Activated T-helper 9 cell treated with anti-CD3 and anti-CD28 coated beads, Interleukin-2, amount 50 U/mL, for 16 hours (primary cell): ENCODE measurements at places on chromosomes 12 and 14.

- no peak for DNase-seq
Measured at GRCh38 chr12:124437617-124438436, 129.6 kb downstream of the NCOR2 start.

DNA sequence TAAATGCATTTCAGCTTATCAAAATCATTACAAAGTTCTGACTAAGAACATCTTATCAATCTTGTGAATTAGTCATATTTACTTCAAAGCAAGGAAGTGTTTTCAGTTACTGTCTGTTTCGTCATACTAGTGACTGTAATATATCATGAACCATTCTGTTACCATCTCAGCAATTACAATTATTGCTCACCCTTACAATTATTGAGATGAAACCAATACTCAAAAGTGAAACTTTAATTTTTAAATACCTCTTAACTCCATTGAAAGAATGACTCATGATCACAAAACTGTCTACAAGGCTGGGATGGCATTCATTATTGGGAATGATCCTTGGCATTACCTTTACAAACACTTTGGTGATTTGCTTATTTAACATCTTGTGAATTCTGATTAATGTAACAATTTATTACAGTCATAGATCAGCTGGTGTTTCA is 90.3 kb downstream of the RPS6KA5 start:
- no peak for DNase-seq

DNA sequence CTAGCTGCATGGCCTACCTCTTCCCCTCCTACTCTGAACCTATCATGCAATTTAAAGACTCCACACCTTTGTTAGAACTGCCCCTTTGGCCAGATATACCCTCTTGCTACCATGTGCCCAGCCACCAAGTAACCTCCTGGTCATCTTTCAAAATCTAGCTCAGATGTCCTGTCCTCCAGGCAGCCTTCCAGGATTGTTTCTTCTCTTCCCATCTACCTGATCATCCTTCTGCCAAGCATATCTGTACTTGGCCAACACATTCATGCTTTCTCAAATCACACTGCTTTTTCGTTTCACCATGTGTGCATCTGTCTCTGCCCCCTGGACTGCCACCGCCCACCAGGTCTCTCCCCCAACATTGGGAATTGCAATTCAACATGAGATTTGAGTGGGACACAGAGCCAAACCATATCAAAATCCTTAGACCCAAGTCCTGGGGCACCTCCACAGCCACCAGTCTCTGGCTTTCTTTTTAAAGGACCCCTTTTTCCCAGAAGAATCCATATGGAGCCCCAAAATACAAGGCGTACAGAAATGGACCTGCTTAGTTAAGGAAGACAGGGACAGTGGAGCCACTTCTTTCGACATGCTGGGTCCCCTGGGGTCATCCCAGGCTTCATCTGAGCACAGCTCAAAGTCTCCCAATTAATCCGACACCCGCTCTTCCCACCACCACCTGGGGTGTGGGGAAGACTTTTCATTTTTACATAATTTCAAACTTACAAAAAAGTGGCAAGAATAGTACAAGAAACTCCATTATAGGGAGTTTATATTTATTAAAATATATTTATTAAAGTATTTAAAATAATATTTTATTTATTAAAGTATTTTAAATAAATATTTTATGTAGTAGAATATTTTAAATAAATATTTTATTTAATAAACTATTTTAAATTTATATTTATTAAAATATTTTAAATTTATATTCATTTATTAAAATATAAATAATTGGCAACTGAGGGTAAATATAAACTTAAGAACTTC is 7.9 kb upstream of the CMKLR1 start:
- no peak for DNase-seq

DNA sequence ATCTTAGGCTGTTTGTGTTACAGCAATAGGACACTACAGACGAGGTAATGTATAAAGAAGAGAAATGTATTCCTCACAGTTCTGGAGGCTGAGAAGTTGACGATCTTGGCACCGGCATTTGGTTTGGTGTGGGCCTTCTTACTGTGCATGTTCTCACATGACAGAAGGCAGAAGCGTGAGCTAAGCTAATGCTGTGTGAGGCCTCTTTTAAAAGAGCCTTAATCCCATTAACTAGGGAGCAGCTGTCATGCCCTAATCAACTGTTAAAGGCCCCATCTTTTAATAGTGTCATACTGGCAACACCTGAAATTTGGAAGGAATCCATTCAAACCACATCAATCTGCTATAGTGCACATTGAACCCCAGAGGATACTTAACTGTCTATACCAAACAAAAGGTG is 992.9 kb downstream of the GALC start:
- DNase-seq = no peak

- no peak for DNase-seq
Measured at GRCh38 chr12:99146185-99146584, 501.1 kb downstream of the APAF1 start.

DNA sequence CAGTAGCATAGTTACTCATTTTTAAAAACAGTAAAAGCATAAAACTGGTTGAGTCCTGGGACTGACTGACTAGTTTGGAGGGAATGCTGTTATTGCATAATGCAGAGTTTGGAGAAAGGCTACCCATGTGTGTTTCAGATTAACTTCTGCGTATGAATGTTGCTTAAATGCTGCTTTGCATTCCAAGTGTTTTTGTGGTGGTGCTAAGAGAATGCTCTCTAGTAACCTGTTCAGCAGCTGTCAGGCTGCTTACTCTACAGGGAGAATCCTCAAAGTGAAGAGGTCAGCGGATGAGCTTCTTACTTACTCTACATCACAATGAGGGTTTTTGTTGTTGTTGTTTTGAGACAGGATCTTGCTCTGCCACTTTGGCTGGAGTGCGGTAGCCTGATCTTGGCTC is 4.3 kb downstream of the DLST start:
- DNase-seq = no peak

GRCh38 chr14:50750323-50750722 is 80.6 kb downstream of the NIN start:
- no peak for DNase-seq

- DNase-seq = no peak
Measured at GRCh38 chr14:89095036-89095435, 270.6 kb downstream of the TTC8 start.

GRCh38 chr12:48996794-48997718 is 2.1 kb downstream of the DDN start:
- peak; percentile 53 for DNase-seq

GRCh38 chr12:2845280-2845679 is 10.4 kb upstream of the NRIP2 start:
- no peak for DNase-seq

DNA sequence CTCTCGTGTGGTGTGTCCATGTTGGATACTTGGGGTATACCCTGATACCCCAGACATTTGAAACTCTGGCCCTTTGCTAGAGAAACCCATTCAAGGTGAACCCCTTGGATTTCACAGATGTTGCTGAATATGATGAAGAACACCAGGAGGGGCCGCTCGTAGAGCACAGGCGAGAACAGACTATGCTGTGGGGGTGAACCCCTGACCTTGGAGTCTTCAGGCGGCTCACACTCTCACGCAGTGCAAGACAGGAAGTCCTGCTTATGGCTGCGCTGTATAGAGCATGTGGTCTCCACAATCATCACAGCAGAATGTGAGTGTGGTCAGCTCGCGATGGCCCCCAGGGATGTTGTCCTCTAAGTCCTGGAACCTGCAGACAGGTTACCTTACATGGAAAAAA is 60.4 kb downstream of the SLC15A4 start:
- DNase-seq = no peak

DNA sequence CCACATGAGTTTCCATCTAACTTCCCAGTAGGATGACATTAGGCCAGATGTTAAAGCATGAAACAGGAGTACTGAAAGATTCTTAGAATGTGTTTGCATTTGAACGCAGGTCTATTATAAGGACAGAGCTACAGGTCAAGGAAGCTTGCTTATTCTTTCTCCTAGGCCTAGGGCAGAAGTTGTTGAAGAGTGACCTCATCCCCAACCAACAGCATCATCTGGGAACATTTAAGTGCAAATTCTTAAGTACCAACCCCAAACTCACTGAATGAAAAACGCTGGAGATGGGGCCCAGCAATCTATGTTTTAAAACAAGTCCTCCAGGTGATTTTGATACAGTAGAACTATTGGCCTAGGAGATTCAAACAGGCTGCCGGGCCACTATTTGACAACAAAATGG is 52.4 kb downstream of the PAPLN start:
- DNase-seq = no peak

- DNase-seq = no peak
Measured at GRCh38 chr14:102493585-102493984, 16.0 kb downstream of the ANKRD9 start.

DNA sequence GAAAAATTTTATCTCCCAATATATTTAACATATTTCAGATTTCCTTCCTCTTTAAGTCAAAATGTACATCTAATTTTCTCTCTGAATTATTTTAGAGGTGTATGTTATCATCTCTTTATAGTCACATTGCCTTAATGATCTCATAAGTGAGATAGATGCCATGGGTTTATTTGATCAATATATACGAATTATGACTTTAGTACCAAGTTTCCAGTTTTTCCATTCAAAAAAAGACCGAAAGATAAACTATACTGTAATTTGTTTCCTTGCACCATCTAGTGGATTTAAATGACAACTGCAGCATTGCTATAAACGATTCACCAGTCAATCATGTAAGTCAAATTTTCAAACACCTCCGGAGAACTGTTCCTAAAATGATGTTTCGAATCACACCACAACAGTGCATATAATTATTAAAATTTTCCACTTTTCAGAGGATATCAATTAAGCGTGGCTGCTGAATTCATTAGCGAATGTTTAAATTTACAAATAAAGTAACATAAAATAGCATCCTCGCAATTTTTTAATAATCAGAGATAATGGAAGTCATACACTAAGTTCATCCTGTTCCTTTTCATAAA is 419 bp upstream of the ATXN7L3B start:
- DNase-seq = no peak

DNA sequence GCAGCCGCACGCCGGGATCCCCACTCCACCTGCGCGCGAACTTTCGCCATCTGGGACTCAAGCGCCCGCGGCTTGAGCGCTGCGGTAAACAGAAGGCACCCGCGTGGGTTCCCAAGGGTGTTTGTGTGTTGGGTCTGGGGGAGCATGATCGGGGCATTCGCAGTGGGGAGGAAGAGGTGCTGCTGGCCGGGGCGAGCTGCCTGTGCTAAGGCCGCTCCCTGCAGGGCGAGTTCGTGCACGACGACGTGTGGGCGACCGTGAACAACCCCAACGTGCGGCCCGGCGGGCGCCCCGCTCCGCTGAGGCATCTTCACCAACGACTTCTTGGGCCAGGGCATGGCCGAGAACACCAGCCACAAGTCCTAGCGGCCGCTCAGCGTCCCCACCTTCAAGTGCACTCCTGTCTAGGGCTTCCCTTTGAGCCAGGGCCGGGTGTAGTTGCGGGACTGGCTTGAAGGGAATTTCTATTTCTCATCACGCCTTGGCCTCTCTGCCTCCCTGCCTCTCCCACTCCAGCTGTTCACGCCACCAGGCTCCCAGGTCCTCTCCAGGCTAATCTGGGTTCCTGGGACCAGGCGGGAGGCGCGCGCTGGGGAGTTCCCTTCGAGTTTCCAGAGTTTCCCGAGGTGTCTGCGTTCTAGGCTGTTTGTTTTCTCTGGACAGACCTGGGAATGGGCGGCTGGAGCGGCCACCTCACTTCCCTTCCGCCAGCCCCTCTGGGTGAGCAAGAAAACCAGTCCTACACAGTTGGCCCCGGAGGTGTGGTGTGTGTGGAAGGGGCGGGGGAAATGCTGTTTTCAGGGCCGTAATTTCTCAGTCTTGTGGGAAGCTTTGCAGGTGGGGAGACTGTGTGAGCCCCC is 417.8 kb upstream of the TMTC1 start:
- no peak for DNase-seq

DNA sequence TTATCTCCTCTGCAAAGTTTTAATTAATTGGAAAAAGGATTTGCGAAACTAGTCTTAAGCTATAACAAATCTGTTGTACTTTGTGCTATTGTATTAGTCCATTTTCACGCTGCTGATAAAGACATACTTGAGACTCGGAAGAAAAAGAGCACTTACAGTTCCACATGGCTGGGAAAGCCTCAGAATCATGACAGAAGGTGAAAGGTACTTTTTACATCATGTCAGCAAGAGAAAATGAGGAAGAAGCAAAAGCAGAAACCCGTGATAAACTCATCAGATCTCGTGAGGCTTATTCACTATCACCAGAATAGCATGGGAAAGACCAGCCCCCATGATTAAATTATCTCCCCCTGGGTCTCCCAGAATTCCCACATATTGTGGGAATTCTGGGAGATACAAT is 118.1 kb upstream of the PRKD1 start:
- DNase-seq = no peak

- DNase-seq = no peak
Measured at GRCh38 chr12:102326982-102327381, 129.3 kb upstream of the PMCH start.

- DNase-seq = no peak
Measured at GRCh38 chr14:90671382-90672234, 144.6 kb downstream of the TTC7B start.

DNA sequence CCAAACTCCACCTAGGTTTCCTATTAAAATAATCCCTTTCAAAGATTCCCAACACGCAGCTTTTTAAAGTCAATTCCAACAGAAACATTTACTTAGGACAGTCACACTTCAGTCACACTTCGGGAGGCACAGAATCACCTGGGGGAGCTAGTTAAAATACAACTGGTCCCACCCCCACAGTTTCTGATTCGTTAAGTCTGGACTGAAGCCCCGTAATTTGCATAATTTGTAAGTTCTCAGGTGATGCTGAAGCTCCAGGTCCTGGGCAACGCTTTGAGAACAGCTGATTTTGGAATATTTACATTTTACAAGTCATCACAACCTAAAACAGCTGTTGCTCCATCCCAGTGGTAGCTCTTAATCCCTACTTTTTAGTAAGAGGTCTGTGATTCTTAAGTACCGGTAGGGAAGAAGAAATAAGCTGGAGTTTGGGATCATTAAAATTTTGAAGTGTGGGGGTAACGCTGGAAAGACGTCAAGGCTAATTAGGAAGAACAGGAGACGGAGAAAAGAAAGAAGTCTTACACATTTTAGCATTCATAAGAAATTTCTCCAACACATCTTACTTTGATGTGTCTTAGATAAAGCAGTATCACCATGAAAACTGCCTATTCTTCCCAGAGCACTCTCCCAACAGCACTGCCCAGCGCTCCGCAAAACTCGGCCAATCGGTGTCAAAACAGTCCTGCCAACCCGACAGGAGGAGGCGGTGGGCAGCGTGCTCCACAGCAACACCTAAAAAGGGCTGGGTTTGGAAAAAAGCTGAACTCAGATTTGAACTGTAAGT is 1.1 kb downstream of the IPO8 start:
- no peak for DNase-seq

- DNase-seq = no peak
Measured at GRCh38 chr12:42235426-42235825, 2.6 kb downstream of the YAF2 start.

- peak; percentile 45 for DNase-seq
Measured at GRCh38 chr14:55097881-55098560, 31.0 kb upstream of the LGALS3 start.

- no peak for DNase-seq
Measured at GRCh38 chr14:52876806-52877205, 74.0 kb downstream of the FERMT2 start.
